ENCODE measurements at places on chromosomes 11 and 22. TPM values are rescaled to one million over a fixed set of nuclear protein-coding genes. Genes with fewer than 3 reads are reported as not detected.

- DNase-seq, result no peak
These were observed 144.0 kb downstream of the FBXO7 start for GRCh38 chr22:32618441-32619140.

DNA sequence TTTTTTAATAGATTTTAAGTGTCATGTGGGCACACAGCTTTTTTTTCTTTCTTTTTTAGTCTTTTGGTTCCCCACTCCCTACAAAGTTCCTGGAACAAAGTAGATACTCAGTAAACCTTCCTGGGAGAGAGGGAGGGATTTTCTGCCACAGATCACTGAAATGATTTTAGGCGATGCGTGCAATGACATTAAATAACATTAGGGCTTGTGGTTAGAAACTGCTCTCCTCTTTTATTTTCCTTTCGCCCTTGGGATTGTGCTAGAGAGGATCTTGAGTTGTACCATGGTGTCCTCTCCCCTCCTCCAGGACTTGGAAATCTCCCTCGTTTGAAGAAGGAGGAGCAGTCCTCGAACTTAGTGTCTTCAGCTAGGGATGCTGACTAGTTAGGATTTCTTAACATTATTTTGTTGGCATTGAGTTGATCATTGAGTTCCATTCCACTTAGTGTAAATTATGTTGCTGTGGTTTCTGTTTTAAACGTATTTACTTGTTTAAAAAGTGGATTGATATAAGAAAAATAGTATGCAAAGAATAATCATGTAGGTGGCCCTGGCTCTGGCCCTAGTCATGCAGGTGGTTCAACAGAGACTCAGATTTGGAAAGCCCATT is 88.4 kb downstream of the TRAF6 start:
- no peak for DNase-seq

DNA sequence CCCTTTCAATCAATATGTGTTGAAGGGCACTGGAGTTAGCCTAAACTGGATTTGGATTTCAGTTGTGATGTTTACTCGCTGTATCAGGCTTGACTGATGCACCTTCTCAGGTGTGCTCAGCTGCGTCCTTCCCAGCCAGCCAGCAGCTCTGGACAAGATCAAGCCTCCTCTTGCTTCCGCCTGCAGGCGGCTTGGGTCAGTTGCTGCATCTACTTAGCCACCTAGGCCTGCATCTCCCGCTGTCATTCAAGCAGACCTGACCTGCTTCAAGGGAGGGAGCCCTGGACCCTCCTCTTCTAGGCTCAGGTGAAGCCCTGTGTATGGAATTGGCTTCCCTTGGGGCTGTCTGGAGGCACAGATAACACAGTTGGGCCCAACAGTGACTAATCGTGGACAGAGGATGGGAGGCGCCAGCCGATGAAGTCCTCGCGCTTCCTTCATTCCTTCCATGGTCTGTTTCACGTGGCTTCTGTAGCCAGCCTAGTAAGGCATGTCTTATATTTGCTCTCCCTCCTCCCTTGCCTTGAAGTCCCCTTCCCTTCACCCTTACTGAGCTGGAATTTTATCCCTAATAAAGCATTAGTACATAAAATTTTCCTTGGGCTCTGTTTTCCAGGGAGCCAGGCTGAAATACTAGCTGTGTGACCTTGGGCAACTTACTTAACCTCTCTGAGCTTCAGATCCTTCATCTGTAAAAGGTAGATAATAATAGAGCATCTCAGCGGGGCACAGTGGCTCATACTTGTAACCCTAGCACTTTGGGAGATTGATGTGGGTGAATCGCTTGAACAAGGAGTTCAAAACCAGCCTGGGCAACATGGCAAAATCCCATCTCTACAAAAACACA is 2.1 kb upstream of the LHFPL7 start:
- DNase-seq, result no peak

GRCh38 chr11:114326776-114327175 is 30.6 kb downstream of the NNMT start:
- no peak for DNase-seq

DNA sequence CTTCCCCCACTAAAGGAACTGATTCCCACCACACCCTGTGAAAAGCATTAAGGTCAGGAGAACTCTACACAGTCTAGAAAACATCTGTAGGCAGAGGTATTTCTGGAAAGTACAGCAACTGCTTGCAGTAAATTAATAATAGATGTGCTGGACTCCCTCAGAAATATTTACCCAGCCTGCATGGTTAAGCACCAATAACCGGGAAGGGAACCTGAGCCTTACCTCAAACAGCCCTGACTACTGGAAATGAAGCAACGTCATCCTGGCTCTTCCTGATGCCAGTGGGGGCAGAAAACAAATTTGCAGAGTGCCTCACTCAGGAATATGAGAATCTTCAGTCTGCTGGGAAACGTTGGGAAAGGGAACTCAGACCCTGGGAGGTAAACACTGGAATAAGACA is 318.1 kb downstream of the TENM4 start:
- no peak for DNase-seq

GRCh38 chr22:50627642-50628542 is at the start of gene ARSA:
Gene ARSA, minus strand, starts transcription at chr22:50628152. Its CDS starts 373 bp downstream, at chr22:50627779.
- DNase-seq, result no peak

GRCh38 chr11:76801225-76801624 is 18.1 kb downstream of the TSKU start:
- no peak for DNase-seq

DNA sequence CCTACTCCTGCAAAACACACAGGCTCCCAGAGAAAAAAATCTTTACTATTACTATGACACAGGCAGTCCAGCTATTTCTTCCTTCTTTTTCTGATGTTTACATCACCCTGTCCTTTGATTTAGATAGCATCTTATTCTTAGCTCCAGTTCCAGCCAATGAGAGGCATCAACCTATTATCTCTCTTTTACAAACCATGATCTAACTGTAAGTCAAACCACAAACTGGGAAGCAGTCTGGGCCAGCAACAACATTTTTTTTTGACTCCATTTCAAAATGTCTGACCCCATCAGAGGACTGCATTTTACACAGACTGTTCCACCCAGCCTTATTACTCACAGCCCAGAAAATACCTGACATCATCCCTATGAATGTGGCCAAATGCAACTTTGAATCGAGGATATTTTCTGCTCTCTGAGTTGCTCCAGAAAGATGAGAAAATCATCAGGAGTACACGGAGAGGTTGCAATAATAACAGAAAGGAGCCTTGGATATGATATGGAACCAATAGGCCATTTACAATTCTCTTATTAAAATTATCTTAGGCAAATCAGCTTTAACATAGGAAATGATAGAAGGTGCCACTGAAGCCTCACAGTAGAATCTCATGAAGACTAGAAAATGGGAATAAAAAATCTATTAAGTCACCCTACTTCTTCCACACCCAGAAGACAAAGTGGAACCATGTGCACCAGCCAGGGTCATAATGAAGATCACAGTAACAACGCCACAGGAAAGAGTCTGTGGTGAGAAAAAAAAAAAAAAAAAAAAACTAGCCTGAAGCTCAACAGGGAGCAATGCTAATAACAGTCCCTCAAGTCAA is 21.2 kb downstream of the TBRG1 start:
- DNase-seq, result no peak

GRCh38 chr22:48765595-48765994 is 1062.1 kb downstream of the BRD1 start:
- no peak for DNase-seq

- no peak for DNase-seq
These were observed 454.0 kb upstream of the DDI1 start for GRCh38 chr11:103582351-103582909.

DNA sequence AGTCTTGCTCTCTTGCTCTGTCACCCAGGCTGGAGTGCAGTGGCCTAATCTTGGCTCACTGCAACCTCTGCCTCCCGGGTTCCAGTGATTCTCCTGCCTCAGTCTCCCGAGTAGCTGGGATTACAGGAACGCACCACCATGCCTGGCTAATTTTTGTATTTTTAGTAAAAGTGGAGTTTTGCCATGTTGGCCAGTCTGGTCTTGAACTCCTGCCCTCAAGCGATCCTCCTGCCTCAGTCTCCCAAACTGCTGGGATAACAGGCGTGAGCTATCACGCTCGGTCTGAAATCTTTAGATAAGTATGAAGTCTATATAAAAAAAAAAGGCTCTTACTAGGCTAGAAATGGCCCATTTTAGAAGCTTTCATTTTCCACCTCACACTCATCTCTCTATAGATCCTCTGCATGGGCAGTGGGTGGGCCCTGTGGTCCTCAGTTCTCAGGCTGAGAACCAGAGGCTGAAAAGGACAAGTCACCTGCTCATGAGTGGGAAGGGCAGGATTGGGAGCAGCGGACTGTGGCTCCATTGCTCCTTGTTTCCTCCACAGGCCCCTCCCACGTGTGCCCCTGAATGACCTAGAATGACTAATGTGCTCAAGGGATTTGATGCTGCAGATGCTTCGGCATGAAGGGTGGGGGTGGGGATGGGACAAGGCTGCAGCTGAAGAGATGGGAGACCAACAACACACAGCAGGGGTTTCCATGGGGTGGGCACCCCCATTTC is 19.8 kb upstream of the PRAME start:
- no peak for DNase-seq

GRCh38 chr22:49566141-49566541 is 261.5 kb downstream of the BRD1 start:
- no peak for DNase-seq

DNA sequence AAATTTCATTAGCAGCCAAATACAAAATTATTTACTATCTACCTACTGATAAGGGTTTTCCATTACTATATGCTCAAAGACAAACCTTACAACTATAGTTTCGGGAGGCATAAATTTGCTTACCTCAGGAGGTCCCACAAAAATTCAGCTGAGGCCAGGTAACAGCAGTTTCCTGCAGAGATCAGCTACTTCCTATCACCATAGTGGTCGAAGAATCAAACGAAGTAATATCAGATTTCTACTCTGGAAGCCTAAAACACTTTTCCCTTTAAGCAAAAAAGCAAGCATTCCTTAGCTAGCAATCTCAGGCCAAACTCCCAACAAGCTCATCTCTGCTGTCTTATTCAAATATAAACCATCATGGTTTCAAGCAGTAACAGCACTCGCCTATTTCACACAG is 3.1 kb downstream of the NAP1L4 start:
- no peak for DNase-seq

DNA sequence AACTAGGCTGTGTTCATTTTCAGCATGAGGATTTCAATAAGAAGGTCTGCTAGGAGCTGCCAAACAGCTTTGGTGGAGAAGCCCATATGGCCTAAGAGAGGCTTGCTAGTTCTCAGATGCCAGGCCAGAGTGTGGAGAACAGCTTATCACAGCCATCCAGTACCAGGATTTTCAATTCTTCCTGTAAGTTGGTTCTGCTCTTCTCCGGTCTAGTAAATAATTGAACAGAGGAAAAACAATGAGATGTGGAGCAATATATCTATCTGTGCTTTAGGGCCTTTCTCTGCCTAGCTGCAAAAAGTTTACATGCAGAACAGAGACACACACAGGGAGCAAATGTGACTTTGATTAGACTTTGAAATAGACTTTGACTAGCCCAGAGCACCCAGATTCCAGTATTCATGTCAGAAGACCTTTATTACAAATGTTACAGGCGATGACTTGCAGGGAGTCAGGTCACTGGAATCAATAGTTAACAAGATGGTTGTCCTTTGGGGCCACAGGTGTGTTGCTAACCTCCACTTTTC is 19.8 kb upstream of the PPP2R1B start:
- no peak for DNase-seq

DNA sequence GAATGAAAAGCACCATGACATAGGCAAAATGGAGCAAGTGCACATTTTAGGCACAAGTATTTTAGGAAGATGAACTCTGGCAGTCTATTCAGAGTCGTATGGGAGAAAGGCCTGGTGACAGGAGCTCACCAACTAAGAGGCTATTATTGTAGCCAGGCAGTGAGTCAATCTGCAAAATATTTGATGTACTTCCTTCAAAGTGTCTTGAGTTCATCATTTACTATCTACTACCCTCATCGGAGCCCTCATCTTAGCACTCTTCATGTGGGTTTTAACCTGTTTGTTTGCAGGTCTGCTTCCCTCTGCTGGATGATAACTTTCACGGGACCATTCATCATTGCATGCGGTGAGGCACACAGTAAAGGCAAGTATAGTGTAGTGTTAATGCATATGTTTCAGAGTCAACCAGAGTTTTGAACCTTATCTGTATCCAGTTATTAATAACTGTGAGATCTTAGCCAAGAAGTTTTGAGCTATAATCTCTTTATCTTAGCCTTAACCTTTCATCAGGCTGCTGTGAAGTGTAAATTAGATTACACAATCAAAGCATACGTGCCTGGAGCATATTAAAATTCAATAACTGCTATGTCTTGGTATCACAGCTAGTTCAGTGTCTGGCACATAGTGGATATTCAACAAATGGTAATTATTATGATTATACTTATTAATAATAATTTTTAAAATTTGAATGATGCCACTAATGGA is 70.9 kb upstream of the SC5D start:
- DNase-seq, result no peak

The ANO5 gene
- total RNA-seq, result 6.5 TPM

The FAT3 gene
- 16.0 TPM for total RNA-seq

The ATL3 gene
- total RNA-seq, result 188 TPM

The LSP1 gene
- total RNA-seq, result 40.5 TPM
